ENCODE measurements at places on chromosomes 3 and 15.

- DNase-seq = no peak
Measured at GRCh38 chr3:176208915-176209314, 988.4 kb downstream of the TBL1XR1 start.

- no peak for DNase-seq
Measured at GRCh38 chr3:42756681-42757213, 16.3 kb downstream of the CCDC13 start.

DNA sequence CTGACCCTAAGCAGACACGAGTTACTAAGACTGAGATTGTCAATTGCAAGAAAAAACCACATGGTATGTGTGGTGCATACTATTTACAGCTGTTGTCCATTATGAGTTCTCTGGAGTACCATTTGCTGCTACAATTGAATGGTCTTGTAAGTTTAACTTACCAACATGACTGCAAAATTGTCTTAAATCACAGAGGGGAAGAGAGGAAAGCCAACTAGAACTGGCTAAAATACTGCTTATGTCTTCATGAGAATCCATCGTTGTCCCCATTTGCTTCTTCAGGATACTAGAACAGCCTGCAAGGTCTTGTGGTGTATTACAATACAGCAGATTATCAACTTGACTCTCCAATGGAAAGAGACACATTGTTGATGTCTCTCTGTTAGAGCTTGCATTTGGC, 313.2 kb downstream of the AGBL1 start:
- no peak for DNase-seq

- no peak for DNase-seq
Measured at GRCh38 chr15:100131321-100132224, 210.2 kb downstream of the ADAMTS17 start.

- DNase-seq = no peak
Measured at GRCh38 chr3:32691847-32692246, 6.9 kb downstream of the CNOT10 start.

GRCh38 chr3:145915787-145916186, 245.2 kb downstream of the PLOD2 start:
- DNase-seq = no peak

GRCh38 chr15:55014391-55015092, 182.2 kb downstream of the RSL24D1 start:
- no peak for DNase-seq

GRCh38 chr3:45955017-45955647, 11.9 kb downstream of the CXCR6 start:
- no peak for DNase-seq

GRCh38 chr15:63915873-63916771, 82.4 kb upstream of the HERC1 start:
- no peak for DNase-seq

GRCh38 chr3:178845420-178846118, 226.0 kb downstream of the ZMAT3 start:
- DNase-seq = peak; percentile 98

DNA sequence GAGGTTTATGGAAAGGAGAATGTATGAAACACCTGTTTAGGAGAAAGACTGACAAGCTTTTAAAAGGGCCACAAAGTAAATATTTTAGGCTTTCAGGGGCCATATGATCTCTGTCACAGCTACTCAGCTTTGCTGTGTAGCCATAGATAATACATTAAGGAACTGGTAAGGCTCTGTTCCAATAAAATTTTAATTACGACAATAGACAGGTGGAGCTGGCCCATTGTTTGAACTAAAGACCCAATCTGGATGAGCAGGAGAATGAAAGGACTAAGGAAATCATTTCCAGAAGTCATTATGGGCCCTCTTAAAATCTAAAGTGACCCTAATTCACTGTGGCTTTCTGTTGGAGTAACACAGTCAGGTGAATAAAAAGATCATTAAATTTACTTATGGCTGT, 48.5 kb upstream of the SLC12A8 start:
- peak; percentile 44 for DNase-seq

DNA sequence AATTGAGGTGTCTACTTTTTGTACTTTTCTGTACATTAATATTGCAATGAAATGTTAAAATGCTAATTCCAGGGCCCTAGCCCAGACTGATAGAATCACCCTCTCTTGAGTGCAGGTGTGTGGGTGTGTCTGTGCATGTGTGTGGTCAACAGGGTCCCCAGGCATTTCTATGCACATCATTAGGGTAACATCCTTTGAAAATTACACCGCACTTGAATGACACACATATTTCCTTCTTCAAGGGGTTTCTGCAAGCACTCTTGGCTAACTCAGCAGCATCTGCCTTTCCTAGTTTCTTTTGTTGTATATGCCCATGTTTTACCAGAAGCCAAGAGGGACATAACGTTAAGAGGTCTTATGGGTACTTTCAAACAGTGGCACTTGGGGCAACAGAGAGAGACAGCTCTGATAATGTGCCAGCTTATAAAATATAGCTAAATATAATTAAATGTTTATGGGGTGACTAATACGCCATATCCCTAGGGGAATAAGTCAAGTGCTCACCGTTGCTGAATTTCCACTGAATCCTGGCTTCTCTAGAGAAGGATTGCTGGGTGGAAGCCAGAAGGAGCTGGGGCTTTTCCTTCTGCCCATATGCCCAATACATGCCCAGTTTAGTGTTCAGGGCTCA, 54.5 kb upstream of the LRIG1 start:
- DNase-seq = no peak

- no peak for DNase-seq
Measured at GRCh38 chr15:95300958-95301357, 1029.5 kb upstream of the NR2F2 start.

GRCh38 chr15:89864958-89865739, 28.6 kb downstream of the AP3S2 start:
- no peak for DNase-seq

GRCh38 chr3:20013396-20013795, 1.3 kb upstream of the PP2D1 start:
- DNase-seq = no peak

DNA sequence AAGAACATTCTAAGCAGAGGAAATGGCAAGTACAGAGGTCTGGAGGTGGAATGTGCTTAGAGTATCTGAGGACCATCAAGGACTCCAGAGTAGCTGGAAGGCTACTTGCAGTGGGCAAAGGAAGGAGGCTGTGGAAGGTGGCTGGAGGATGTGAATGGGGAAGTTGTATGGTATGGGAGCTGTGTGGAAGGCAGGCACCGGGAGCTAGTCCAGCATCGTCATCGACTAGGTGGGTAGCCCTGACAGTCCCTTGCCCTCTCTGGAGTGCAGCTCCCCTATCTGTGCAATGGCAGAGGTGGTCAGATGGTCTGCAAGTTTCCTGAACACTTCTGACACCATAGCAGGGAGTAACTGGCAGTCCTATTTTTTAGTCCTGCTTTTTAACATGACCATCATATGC, 19.3 kb downstream of the CCDC13 start:
- no peak for DNase-seq

DNA sequence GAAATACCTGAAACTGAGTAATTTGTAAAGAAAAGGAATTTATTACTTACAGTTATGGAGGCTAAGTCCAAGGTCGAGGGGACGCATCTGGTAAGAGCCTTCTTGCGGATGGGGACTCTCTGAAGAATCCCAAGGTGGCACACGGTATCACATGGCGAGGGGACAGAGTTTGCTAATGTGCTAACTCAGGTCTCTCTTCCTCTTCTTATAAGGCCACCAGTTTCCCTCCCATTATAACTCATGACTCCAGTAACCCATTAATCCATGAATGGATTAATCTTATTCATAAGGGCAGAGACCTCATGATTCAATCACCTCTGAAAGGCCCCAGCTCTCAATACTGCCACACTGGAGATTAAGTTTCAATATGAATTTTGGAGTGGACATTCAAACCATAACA, 15.7 kb downstream of the ZBED2 start:
- no peak for DNase-seq

DNA sequence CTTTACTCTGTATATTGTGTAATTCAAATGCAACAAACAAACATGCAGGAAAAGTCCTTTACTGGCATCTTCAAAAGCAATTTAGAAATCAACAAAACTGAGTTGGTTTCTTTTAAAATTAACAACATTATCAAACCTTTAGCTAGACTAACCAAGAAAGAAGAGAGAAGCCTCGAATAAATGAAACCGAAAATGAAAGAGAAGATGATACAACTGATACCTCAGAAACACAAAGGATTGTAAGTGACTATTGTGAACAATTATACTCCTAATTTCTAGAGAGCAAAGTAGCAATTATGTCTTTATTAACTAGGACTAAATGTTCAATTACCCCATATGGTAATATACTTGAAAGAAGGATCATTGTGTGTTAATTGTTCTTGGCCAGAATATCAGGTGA, 49.2 kb upstream of the P3H2 start:
- no peak for DNase-seq

DNA sequence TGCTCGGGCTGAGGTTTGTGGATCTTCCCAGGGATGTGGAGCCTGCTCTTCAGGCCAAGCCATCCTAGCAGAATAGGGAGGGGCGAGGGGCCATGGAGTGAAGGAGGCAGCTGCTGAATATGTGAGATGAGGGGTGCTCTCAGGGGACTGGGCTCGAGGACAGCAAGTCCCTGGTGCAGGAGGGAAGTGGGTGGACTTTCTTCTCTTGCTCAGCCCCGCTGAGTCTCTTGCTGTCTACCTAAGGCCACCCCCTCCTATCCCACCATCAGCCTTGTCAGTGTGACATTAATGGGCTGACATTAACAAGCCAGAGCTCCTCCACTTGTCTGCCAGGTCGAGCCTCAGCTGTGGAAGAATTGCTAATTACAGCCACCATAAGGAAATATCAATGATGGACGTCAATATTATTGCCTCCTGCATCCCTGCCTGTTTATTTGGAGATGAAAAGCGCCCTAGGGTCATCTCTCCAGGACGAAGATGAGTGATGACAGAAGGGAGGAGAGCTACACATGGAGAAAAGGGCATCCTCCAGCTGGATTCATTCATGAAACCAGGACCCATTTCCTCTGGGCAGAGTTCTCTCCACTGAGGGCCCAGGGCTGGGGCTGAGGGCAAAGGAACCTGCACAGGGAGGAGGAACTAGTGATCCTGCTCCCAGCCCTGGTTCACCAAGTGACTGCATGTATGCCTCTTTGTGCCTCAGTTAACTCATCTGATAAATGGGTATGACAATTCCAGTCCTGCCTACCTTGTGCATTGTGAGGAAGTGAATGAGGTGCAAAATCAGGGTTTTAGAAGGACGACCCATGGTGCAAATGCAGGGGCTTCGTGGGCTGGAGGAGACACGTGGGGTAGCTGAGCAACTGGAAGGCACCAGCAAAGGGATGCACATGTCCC, 34.9 kb upstream of the LINGO1 start:
- DNase-seq = no peak

- no peak for DNase-seq
Measured at GRCh38 chr15:29021857-29022256, 136.1 kb downstream of the APBA2 start.

- no peak for DNase-seq
Measured at GRCh38 chr15:39300451-39301153, 280.3 kb upstream of the THBS1 start.

Measured in NCI-H2081 treated with DMSO at 0.1 percent for 48 hours (cell line).